Stimulated activated CD4-positive, alpha-beta T cell treated with anti-CD3 and anti-CD28 coated beads, Interleukin-1b, Interleukin-23, amount 100 ng/mL, for 48 hours (primary cell): ENCODE measurements at places on chromosomes 3 and 15.

DNA sequence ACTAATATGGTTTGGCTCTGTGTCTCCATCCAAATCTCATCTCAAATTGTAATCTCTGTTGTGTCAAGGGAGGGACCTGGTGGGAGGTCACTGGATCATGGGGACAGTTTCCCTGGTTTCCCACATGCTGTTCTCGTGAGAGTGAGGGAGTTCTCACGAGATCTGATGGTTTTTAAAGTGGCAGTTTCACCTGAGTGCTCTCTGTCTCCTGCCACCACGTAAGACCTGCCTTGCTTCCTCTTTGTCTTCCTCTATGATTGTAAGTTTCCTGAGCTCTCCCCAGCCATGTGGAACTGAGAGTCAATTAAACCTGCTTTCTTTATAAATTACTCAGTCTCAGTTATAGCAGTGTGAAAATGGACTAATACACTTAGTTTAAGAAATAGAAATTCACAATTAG lies 228.9 kb downstream of the CD47 start:
- DNase-seq = no peak

DNA sequence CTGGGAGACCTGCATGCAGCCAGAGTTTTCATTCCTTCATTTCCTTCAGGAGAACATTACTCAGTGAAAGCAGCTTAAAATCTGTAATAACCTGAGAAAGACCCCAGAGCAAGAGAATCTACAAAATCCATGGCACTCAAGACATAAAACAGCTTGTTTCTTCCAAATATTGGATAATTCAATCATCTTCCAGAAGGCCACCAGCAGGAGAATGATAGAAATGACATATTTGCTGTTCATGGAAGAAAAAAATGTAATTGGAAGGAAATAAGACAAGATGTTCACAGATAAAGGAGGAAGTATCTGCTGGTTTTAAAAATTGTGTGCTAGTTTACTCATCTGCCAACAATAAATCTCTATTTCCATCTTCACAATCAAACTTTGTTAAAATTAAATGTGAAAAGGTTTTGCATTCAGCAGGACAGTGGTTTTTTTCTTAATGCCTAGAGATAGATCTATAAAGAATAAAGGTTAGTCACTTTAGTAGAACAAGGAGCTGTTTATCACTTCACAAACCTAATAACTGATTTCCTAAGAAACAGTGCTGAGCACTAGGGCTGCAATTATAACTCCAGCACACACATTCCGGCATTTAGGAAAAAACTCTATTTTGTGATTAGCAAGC lies 530.8 kb downstream of the NSUN3 start:
- DNase-seq = no peak

DNA sequence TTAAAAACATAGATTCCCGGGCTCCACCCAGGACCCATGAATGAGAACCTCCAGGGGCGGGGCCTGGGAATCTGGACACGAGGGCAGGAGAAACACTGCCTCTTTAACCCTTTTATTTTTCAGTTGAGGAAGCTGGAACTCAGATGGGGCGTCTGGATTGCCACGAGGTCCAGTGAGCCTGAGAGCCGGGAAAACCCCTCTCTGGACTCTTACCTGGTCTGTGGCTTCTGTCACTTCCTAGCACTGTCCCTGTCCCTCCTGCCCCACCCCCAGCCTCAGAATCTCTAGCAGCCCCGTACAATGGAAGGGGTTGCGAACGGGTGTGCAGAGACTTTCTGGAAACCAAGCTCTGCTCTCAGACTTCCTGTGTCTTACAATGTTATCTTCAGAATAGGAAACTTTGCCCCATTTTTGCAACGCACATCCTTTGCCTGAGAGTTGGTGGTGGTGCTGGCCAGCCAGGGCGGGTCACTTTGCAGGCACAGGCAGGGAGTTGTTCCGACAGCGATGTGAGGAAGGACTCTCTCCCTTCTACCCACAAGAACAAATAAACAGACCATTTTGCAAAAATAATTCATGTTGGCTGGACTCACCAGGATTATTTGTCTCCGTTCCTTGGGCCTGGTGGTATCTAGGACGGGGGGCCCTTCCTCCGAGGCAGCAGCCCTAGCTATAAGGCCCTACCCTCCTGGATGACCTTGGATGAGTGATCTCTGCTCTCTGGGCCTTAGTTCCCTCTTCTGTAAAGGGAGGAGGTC lies 59.1 kb downstream of the SMAD6 start:
- no peak for DNase-seq

DNA sequence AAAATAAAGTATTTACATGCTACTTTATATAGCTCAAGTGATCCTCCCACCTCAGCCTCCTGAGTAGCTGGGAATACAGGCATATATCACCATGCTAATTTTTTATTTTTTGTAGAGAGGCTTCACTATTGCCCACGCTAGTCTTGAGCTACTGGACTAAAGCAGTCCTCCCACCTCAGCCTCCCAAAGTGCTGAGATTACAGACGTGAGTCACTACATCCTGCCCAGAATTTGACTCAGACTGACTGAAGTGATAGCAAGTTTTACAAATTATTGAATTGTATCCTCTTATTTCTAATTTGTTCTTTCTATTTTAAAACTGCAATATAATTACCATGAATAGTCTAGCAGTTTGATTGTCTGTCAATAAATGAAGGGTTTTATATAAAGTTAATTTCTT lies 210.3 kb upstream of the CGNL1 start:
- peak; percentile 8 for DNase-seq

GRCh38 chr3:149199474-149199873 lies 22.2 kb downstream of the CP start:
- no peak for DNase-seq

DNA sequence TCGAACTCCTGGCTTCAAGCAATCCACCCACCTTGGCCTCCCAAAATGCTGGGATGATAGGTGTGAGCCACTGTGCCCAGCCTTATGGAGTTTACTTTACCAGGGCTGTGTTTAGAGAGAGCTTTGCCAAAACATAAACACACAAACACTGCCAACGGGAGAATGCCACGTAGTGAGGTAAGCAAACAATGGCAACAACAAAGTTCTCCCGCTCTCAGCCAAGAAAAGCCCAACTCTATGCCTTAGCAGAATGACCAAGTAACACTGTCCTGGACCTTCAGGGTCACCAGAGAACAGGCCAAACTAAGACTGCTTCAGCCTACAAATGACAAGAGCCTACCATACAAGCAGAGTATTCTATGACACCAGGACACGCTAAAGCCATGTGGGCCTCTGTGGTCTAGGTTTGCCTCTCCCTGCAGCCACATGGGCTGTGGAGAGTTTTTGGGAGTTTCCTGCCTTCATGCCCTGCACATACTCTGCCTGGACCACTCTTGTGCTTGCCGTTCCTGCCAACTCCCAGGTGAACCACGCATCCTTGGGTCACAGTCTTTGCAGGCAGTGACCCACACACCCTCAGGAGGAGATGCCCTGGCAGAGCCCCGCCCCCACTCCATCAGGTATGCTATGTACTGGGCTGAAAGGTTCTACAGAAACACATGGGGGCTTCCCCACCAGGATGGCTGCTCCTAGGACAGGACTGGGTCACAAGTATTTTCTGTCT lies 21.6 kb upstream of the CNBP start:
- no peak for DNase-seq

GRCh38 chr3:120614765-120615164 lies 18.6 kb downstream of the NDUFB4 start:
- DNase-seq = no peak

GRCh38 chr3:30004481-30004880 lies 601.9 kb upstream of the TGFBR2 start:
- DNase-seq = no peak

- DNase-seq = no peak
Observed at GRCh38 chr3:38827791-38828190, 11.8 kb upstream of the SCN10A start.

DNA sequence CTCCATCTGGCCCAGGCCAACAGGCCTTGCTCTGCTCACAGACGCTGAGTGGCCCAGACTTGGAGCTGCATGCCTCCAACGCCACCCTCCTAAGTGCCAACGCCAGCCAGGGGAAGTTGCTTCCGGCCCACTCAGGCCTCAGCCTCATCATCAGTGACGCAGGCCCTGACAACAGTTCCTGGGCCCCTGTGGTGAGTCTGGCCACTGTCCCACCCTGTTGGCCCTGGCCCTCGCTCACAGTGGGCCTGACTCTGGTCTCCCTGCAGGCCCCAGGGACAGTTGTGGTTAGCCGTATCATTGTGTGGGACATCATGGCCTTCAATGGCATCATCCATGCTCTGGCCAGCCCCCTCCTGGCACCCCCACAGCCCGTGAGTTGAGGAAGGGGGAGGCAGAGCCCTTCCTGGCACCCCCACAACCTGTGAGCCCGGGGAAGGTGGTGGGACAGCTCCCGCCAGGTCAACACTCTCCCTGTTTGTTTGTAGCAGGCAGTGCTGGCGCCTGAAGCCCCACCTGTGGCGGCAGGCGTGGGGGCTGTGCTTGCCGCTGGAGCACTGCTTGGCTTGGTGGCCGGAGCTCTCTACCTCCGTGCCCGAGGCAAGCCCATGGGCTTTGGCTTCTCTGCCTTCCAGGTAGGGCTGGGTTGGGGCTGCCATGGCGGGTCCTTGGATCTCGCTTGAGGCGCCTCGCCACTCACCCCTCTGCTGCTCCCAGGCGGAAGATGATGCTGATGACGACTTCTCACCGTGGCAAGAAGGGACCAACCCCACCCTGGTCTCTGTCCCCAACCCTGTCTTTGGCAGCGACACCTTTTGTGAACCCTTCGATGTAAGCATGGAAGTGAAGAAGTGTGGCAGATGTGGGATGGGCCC lies 10.0 kb downstream of the NT5DC2 start:
- DNase-seq = no peak
